ENCODE measurements at places on chromosomes 12 and 14.

- peak; percentile 99 for DNase-seq
Measured at GRCh38 chr14:55448141-55448614, 7.8 kb upstream of the TBPL2 start.

DNA sequence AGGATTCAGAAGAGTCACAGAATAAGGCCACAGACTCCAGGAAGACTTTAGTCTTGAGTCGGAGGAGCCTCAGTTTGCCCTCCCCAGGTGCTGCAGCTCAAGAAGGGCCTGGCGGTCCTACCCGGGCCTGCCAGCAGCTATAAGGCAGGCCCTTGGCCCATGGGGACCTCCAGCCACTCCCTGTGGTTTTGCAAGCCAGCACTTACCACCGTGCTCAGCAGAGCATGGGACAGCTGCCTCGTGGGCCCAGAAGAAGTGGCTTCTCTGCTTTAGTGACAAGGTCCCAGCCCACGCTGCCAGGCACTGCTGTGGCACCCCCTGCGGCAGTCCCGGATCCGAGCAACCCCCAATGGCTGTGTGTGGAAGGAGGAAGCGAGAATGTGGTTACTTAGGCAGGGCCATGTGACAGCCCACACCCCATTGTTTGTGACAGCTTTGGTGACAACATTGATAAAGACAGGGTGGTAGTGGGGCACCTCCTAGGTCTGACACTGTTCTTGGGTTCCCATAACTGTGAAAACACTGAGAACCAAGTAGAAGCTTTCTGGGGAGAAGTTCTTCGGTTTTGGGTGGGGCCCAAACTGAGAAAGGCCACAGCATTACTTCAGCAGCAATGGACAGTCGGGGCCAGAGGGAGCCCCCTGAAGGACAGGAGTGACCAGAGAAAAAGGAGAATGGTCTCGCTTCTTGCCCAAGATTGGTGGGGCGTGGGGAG lies at the start of gene SELPLG:
Gene SELPLG (minus strand): TSS at position 361 of the 715 bp plus-strand sequence. CDS start 9,587 bp downstream, outside the sequence.
- DNase-seq, result no peak

GRCh38 chr12:29223426-29223825 lies 74.3 kb downstream of the FAR2 start:
- no peak for DNase-seq

GRCh38 chr14:35292770-35293561 lies 784 bp downstream of the PSMA6 start:
- peak; percentile 20 for DNase-seq

GRCh38 chr14:48857366-48857765 lies 728.8 kb downstream of the RPS29 start:
- DNase-seq, result no peak

DNA sequence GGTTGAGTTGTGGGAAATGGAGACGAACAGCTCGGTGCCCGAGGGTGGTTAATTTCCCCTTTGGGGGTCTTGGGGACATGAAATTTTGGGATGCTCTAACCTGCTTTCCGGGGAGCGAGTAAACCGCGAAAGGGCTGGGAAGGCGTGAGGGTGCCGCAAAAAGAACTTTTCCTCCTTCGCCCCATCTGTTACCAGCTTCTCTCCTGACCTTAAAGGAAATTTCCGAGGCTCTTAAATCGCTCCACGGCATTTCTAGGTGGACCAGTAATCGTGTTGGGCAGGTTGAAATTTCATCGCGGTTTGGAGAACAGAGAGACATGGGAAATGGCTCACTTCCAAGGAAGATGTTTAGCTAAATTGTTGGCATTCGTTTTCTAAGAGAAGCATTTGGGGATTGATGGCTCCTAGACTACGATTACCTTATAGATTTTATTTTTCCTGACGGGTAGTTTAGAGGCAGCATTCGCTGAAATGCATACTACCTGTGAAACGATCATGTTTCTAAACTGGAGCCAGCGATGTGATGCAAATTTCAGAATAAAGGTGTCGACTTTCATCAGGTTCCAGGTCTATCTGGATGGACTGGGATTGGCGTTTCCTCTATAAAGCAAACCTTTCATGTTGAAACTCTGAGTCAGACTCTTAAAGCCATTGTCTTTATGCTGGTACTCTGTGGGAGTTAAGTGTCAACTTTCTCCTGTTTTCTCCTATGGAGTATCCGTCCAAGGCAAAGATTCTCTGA lies 414.5 kb downstream of the PCNX1 start:
- DNase-seq, result peak; percentile 76

DNA sequence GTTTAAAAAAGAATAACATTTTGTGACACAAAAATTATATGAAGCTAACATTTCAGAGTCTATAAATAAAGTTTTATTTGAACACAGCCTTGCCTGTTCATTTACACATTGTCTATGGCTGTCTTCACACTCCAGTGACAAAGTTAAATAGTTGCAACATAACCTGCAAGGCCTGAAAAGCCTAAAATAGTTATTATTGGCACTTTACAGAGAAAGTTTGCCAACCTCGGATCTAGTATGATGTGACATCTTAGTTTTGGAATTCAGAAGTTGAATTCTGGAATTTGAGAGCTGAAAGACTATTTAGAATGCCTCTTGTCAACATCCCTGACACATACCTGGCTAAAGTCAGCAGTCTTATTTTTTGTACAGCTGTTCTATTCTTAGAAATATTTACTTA lies 68.3 kb downstream of the DYRK2 start:
- DNase-seq, result peak; percentile 86

DNA sequence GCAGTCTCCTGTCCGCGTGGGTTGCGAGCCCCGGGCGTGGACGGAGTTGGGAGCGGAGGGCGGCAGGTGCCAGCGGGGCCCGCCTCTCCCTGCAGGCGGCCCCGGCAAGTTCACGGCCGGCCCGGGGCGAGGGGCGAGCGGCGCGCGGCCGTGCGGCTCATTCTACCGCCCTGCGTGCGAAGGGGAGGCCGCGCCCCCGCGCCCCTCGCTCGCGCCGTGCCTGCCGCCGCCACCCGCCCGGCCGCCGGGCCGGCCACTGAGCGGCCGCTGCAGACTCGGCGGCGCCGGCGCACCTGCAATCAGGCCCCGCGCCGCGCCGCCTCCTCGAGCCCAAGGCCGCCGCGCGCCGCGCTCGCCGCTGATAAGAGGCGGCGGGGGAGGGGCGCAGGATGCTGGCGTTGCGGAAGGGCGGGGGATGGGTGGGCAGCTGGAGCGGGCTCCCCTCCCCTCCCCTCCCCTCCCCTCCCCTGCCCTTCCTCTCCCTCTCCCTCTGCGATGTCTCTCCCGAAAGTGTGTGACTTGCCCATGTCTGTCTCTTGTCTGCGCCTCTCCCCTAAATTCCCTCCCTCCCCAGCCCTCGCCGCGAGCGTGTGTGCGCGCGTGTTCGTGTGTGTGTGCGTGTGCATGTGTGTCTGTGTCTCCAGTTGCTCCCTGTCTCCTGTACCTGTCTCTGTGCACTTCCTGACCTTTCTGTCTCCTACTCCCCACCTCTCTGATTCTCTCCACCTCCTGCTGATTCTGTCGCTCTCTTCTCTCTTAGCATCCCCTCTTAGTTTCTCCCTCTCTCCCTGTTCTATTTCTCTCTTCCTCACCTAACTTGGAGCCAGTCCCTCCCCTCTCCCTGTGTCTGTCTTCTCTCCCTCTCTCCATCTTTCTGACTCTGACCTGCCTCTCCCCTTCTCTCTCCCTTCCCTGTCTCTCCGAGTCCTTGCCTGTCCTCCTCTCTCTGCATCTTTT lies 768.1 kb upstream of the TBX3 start:
- peak; percentile 13 for DNase-seq

DNA sequence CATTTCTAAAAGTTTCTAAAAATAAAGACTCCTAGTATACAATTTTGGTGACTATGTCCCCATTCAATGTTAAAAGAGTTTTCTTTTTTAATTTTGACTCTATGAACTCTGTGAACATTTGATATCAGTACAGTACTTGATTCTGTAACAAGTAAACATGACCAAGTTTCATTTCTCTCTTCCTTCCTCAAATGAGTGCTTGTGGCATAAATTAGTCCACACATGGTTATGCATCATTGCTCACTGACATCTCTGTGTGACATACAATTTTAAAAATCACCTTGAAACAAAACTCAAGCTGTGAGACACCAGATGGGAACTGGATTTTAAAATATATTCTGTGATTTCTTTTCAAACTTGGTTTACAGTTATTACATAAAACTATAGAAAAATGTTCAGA lies 253.9 kb upstream of the MDGA2 start:
- DNase-seq, result no peak

DNA sequence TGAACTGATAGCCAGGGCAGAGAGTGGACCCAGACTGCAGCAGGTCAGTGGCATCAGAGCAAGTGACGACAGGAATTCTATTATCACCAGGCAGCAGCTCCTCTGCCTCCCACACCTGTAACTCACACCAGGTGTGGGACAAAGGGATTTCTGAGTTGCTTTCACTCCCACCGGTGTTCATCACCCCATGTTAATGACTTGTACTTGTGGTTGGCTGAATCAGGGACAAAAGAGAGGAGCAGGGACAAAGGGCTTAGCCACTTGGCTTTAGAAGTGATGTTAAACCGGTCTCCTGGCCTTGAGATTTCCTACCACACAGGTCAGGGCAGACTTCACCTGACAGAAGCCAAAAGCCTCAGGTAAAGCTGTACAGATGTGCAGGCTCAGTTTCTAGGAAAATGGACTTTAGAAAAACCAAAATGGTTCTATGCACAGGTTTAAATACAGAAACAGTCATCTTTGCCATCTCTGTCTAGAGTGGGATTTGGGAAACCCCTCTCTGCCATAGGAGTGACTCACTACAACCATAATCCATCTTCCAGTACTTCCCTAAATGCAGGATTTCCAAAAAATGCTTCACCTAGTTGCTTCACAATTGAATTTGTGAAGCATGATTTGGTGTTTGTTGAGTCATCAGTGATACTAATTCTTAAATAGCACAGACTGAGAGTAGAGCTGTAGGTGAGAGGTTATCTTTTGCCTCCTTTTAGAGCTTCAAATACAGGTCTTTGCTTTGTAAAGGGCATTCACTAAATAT lies 158.5 kb downstream of the PRKCH start:
- DNase-seq, result peak; percentile 66

GRCh38 chr12:92234533-92234932 lies 88.9 kb upstream of the BTG1 start:
- DNase-seq, result no peak

GRCh38 chr12:112001576-112001975 lies 11.4 kb downstream of the TMEM116 start:
- DNase-seq, result no peak

- peak; percentile 55 for DNase-seq
Measured at GRCh38 chr12:66269757-66270383, 32.4 kb upstream of the HELB start.

DNA sequence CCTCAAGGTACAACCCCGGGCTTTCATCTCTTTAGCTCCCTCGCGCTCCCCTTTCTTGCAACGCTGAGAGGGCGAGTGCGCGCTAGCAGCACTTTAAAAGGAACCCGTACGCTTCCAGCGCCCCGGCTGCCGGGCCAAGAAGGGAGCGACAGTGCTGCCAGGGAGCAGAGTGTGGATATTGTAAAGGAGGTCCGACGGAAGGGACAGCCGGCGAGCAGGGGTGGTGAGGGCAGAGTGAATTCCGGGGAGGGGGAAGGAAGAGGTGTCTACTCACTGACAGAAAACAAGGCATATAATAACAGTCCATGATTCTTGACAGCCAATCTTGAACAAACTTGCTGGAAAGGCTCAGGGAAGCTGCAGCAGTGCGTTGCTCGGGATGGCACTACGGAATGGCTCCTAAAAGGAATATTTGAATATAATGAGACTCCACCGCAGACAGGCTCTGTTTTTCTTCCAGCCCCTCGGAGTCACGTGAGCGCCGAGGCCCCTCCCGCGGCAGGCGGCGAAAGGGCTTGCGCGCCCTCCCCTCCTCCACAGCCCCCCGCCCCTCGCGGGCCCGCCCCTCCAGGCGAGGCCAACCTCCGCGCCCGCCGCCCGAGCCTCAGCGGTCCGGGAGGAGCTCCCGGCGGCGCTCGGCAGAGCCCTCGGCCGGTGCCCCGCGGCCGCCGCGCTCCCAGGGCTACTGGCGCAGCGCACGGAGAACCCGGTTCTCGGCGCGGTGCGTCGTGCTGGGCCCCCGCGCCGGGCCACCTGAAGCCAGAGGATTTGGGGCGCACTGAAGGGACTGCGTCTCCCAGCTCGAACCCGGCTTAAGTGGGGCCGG lies 3.4 kb downstream of the BMP4 start:
- peak; percentile 72 for DNase-seq

- peak; percentile 15 for DNase-seq
Measured at GRCh38 chr12:6632026-6632983, 3.5 kb downstream of the LPAR5 start.

DNA sequence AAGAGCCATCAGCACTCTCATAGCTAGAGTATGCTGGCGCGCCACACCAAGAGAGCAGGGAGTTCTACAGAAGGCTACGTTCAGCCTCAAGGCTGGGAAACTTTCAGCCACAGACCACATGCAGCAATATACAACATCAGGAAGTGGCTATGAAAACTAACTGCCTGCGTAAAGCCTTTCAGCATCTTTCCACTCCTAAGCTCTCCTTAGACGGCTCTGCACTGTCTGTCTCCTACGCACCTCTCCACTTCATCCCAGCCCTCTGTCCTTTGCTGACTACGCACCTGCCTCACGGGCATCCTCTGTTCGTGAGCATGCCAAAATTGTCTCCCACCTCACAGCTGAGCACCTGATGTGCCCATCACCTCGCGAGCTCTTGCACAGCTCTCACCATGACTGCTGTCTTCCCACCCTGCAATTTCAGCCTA lies 9.7 kb downstream of the MPHOSPH9 start:
- DNase-seq, result no peak

DNA sequence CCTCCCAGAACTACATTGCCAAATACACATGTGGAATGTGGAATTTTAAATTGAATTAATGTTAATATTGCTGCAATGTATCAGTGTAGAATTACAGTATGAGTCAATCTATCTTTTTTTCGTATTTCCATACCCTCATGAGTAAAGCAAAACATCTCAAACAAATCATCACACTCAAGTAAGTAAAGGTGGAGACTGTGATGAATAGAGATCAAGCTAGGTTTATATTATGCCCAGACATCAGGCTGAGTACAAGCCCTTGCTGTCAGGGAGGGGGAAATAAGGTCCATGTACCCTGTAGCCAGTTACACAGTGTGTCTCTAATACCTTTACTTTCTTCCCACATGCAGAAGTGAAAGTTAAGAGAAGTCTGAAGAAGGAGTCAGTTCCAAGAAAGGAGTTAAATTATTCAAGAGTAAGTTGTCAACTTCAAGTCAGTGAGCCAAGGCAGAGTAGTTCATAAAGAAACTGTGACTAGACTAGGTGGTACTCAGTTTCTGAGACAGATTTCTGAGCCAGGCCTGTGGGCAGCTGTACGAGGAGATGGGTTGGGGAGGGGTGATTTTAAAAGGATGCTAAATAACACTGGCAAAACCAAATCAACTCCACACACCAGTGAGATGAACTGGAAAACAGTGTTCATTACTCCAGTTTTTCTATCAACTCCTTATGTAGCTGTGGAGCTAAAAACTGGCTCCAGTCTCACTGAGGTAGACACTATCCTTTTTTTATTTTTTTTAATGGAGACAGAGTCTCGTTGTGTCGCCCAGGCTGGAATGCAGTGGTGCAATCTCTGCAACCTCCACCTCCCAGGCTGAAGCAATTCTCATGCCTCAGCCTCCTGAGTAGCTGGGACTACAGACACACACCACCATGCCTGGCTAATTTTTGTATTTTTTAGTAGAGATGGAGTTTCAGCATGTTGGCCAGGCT lies 23.8 kb upstream of the STK38L start:
- DNase-seq, result no peak
